ENCODE measurements at places on chromosomes 6 and 20. TPM values are rescaled to one million over a fixed set of nuclear protein-coding genes. Genes with fewer than 3 reads are reported as not detected.

DNA sequence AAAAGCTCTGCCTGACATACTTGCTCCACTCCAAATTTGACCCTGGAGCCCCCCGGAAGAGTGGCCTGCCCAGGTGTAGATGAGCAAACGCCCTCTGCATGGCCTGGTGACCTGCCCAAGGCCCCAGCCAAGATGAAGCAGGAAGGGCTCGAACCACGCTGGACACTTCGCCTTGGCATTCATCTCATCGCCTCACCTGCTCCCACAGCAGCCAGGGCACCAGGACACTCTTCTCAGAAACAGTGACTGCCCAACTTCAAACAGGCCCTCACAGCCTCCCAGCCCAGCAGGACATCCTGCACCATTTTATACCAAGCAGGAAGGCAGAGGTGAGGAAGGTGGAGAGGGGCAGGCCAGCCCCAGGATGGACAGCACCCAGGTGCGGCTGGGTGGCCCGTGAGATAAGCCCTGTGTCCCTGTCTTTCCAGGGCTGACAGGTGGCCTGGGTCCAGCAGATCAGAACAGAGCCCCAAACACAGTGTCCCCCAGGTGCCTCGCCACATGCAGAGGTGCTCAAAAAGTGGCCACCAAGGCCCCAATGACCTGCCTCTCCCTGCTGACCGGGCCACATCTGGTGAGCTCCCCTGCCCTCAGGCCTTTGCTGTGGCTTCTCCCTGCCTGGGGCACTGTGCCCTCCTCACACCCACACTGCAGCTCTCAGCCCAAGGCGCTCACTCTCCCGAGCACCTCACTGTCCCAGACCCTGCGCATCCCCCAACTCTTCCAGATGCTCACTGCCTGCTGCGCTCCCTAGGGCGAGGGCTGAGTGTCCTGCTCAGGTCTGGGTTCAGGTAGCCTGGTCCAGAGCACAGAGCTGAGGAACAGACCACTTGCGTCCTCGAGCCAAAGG, 7.2 kb downstream of the ACSS1 start:
- no peak for DNase-seq

DNA sequence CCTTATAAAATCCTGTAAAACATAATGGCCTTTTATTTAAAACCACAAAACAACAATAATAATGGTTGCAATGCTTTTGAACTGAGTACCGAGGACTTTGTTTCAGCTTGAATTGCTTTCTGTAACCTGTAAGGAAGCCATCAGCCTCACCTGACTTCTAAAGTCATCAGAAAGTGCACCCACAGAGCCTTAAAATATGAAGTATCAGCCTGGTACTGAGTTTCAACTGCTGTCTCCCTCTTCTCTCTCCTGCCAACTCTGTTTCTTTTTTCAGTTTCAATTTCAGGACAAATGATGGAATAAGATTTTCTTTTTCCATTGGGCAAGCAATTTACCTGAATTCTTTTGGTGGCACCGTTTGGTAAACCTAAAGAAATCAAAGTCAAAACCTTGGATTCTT, 119.4 kb downstream of the PHACTR1 start:
- no peak for DNase-seq

- DNase-seq: peak; percentile 65
Measured at GRCh38 chr6:10414756-10415616, at the start of gene TFAP2A. TFAP2A (minus strand) TSS chr6:10415074; CDS start chr6:10414991, 83 bp downstream.

DNA sequence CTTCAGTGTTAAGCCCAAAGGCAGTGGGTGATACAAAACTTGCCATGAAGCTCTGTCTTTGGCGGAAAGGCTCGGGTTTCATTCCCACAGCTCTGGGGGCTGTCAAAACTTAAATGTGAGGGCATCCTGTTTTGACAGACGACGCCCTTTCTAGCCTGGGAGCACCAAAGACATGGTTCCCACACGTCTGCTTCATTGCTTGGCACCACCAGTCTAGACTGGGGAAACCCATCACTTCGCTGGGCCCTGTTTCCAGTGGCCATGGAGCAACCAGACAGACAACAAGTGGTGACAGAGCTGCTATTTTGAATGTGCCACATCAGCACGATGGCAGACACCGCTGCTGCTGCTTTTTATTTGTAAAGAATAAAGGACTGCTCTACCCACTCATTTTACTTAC, 127.5 kb downstream of the SASH1 start:
- no peak for DNase-seq

DNA sequence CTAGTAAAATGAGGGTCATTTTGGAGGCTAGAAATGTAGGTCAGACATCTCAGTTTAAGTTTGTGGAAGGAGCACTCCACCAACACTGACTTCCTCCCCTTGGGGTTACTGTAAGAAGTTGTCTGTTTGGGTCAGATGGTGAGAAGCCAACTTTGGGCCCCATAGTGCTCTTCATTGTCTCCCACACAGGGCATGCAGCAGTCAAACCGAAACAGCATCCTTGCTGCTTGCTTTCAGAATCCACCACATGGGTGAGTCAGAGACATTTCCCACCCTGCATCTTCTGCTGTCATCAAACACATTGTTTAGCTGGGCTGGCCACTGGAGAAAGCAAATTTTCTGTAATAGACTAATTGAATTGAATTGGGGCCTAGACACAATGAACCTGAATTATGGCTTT, 16.8 kb downstream of the IL17F start:
- DNase-seq: peak; percentile 25

The SLC17A3 gene
- 5.6 TPM for total RNA-seq

The ADTRP gene
- total RNA-seq: 7.1 TPM

The C6orf118 gene
- total RNA-seq: not detected

The TMC2 gene
- not detected for total RNA-seq
